KBM-7 (cell line): ENCODE measurements at places on chromosomes 16 and 17.

GRCh38 chr16:77336637-77337036 is 98.2 kb downstream of the ADAMTS18 start:
- DNase-seq: no peak

GRCh38 chr17:40815381-40815780 is 7.0 kb downstream of the KRT10 start:
- DNase-seq: no peak

GRCh38 chr16:27052007-27052406 is 14.7 kb upstream of the C16orf82 start:
- no peak for DNase-seq

DNA sequence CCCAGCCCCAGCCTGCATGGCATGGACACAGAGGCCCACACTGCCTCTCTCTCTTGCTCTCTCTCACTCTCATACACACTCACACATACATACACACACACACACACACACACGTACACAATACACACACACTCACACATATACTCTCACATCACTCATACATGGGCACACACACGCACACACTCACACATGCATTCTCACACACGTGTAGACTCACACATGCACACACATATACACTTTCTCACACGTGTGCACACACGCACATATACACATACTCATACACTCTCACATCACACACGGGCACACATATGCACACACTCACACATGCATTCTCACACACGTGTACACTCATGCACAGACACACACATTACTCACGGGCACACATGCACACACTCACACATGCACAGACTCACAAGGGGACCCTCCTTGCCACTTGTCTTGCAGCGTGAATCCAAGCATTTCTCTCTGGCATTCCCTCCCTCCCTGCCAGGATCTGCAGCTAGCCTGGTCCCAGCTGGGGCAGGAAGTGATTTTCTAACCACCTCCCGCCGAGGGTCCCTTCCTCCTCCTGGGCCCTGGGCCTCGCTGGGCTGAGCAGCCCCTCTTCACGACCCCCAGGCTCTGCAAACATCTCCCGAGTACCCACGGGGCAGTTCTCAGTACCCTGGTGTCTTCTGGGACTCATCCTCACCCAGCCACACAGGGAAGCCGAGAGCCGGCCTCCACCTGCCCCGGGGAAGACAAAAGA is 37.5 kb downstream of the IL21R start:
- DNase-seq: no peak

DNA sequence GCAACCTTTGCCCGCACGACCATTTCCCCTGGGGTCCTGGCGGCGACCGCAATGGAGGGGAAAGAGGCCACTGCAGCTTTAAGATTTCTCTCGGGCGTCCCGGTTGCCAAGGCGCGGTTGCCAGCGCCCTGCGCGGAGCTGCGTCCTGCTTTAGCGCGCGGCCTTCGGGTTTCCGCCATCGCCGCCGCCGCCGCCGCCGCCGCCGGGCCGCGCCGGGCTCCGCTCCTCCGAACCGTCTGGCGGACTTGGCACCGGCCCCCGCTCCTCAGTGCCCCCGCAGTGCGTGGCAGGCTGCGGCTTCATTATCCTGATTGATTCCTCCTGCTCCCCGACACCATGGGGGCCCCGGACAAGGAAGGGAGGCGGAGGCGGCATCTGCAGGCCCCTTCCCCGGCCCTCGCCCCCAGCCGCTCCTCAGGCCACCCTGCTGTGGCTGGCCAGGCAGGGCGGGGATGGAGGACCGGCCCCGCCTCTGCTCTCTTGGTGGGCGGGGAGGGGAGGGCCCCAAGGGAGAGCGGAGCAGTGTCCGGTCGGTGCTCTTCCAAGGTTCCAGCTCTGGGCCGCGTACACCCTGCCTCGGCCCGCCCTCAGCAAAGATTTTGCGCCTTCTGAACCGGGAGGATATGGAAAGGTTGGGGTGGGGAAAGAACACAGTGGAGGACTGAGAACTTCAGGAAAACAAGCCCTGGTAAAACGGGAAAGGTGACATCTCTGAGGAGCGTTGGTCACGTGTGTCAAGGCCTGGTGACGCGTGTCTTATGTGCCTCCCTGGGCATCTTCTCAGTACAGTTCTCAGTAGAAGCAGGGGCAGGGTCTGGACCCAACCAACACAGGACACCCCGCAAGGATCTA is 34.0 kb downstream of the NEUROD2 start:
- no peak for DNase-seq

DNA sequence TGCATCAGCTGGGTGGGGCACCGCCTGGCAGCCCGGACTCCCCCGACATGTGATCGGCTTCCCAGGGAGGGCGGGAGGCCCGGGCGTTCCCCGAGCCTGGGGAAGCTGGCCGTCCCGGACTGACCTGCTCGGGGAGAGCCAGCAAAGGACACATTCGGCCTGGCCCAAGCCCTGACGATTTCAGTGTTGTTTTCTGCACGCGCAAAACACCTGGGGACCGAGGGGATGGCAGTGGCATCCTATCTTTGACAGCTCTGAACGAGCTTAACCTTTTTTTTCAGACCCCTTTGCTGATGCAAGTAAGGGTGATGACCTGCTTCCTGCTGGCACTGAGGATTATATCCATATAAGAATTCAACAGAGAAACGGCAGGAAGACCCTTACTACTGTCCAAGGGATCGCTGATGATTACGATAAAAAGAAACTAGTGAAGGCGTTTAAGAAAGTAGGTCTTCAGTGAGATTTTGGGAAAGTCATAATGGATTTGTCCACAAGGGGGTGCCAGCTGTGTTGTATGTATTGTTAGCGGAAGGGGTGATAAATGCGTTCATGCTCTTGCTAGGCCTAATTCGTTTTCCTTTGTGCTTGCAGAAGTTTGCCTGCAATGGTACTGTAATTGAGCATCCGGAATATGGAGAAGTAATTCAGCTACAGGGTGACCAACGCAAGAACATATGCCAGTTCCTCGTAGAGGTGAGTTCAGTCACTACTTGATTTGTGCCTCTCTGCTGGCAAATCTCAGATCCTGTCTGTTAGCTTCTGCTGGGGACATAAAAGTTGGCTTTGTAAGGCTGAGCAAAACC is 1.0 kb downstream of the EIF1 start:
- peak; percentile 84 for DNase-seq

DNA sequence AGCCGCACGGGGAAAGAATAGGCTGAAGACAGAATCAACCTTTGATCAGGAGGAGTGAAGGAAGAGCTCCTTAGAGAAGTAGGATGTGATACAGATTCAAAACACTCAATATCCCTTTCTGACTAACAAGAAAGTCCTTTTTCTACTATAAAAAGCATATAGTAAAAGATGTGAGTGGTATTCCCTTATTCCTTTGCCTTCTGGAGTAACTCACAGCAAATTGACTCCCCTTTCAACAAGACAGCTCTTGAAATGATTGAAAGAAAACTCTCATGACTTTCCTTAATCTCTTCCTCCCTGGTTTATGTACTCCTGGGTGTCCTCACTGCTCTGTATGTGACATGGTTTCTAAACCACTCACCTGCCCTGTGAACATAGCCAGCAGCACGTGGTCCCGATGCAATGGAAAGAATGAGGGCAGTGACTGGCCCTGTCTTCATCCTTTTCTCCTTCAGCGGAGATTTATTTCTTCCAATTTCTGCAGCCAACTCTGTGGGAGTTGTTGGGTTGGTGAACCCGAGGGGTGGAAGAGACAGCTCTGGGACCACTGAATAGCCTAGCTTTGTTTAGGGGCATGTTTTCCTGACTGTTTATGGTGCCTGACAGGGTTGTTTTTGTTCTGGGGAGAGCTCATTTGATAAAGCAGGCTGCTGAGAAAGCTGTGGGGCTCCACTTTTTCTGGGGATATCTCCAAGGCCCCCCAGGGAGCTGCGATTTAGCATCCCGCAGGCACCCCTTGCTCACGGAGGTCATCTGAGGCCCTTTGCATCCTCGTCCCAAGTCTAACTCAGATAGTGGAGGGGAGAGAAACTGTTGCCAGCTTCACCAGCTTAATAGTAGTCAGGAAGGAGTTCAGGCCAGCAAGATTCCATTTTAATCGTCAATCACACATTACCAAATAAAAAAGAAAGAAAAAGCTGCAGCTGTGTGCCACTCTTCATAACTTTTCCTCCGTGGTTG is 46.7 kb downstream of the MAP2K6 start:
- no peak for DNase-seq

DNA sequence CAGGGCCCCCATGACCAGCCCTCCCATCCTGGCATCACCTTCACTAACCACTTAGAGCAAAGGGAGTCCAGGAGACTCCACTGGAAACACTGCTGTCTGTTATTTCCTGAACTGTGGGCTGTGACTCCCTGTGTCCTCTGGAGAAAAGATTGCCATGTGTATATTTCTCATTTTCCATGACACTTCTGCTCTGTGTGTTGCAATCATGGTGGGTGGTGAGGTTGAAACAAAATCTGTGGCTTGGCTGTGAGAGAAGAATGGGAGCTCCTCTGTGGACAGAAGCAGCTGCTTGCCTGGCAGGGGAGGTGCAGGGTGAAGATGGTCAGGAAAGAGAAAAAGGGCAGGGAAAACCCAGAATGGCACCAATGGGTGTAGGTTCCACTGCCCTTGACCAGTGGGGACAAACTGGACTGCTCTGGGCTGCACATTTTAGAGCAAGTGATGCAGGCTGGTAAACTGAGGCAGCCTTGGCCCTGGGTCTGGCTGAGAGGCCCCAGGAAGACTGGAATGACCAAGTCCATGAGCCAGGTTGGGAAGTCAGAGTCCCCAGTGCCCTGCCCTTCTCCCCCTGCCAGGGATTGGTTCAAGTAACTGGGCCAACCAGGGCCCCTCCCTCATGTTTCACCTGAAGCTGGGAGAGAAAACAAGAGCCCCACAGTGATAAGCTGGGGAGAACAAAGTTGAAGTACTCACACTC is 314.3 kb downstream of the C16orf95 start:
- no peak for DNase-seq

DNA sequence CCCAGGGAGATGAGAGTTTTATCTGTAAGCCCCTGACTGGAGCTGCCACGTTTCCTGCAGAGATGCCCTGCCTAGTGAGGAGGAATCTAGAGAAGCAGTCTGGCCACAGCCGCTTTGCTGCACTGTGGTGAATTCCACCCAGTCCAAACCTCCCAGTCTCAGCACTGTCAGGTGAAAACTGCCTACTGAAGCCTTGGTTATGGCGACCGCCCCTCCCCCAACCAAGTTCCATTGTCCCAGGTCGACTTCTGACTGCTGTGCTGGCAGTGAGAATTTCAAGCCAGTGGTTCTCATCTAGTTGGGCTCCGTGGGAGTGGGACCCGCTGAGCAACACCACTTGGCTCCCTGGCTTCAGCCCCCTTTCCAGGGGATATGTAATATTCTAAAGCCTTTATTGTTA is 10.2 kb upstream of the LYZL6 start:
- no peak for DNase-seq

DNA sequence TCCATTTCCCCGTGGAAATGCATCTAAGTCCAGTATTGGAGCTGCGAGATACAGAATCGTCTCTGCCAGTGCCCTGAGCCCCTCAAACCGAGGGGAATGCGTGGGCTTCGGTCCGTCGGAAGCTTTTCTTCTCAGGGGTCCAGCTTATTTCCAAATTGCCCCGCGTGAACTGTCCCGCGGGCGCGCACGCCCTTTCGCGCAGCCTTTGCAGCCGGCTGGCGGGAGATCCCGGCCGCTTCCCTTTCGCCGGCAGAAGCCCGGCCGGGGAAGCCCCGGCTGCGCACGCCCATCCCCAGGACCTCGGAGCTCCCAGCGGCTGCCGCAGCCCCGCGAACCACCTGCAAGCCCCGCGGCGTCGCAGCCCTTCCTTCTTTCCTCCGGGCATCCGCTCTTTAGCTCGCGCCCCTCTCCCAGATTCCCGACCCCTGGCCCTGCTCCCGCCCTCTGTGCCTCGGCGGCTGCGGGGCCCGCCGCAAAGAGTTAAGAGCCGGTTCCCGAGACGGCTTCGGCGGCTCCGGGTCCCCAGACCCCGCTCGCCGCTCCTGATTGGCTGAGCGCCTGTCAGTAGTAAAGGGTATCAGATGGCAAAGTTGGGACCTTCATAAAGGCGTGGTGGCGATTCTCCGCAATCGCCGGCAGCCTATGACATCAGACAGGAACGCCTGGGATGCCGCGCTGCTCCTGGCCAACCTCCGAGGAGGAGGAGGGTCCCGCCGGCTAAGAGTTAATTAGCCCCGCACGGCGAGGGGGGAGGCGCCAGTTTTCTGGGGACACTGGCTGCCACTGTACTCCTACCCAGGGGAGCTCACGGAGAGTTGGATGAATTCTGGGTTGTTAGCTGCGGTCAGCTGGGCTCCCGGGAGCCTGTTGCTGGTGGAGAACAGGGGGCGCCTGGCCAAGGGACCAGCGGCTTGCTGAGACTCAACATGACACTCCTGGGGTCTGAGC is at the start of gene MYOCD:
TSS of gene MYOCD (plus strand) at position 628 of the 948 bp plus-strand sequence. CDS start at position 927, 299 bp downstream.
- DNase-seq: no peak

DNA sequence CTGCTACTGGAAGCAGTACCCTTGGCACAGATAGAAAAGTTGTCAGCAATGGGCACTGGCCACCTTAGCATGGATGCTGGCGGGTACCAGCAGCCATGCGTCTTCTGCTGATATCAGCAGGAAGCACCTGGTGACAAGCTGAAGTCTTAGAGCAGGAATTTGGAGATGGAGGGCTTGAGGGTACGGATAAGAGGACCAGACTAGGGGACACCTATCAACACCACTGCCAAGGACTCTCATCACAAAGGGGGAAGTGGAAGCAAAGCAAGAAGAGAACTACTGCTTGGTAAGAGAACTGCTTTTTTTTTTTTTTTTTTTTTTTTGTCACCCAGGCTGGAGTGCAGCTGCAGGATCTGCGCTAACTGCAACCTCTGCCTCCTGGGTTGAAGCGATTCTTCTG is 35.4 kb upstream of the LYRM9 start:
- DNase-seq: peak; percentile 11

GRCh38 chr16:89404561-89404960 is 85.8 kb downstream of the ANKRD11 start:
- no peak for DNase-seq

GRCh38 chr16:75572864-75573542 is 6.8 kb downstream of the GABARAPL2 start:
- DNase-seq: no peak
